ENCODE measurements at places on chromosomes 4 and X. TPM values are rescaled to one million over a fixed set of nuclear protein-coding genes. Genes with fewer than 3 reads are reported as not detected.

The FGFR3 gene
- total RNA-seq, result 14.7 TPM

The RHOXF2B gene
- not detected for total RNA-seq

The PAK3 gene
- total RNA-seq, result 119 TPM

The PDCL2 gene
- total RNA-seq, result not detected

The TBC1D25 gene
- total RNA-seq, result 6.2 TPM

The KLB gene
- total RNA-seq, result not detected

The PRKG2 gene
- total RNA-seq, result 15.0 TPM

The SMC1A gene
- total RNA-seq, result 17.6 TPM

The GIMD1 gene
- total RNA-seq, result not detected

The CFAP99 gene
- total RNA-seq, result not detected

The HAUS7 gene
- total RNA-seq, result 8.3 TPM

The ZNF275 gene
- 7.8 TPM for total RNA-seq

The ARHGEF9 gene
- total RNA-seq, result 70.0 TPM

The GLOD5 gene
- not detected for total RNA-seq

The SSX2B gene
- not detected for total RNA-seq

The CPZ gene
- total RNA-seq, result 3.9 TPM

The JADE3 gene
- total RNA-seq, result 10.5 TPM

The SMAD1 gene
- 18.4 TPM for total RNA-seq

The SMIM31 gene
- total RNA-seq, result not detected

The DSPP gene
- total RNA-seq, result 0.16 TPM

The KLHL2 gene
- total RNA-seq, result 62.5 TPM

The AWAT2 gene
- total RNA-seq, result not detected

The NUP62CL gene
- total RNA-seq, result 0.16 TPM

The SSX4B gene
- not detected for total RNA-seq

The PORCN gene
- 5.5 TPM for total RNA-seq

All from occipital lobe (tissue), 3 donors.